Activated CD4-positive, alpha-beta T cell treated with anti-CD3 and anti-CD28 coated beads for 1 hour (primary cell): ENCODE measurements at places on chromosomes 5 and 9.

- no peak for DNase-seq
Measured at GRCh38 chr9:88722753-88723152, 187.8 kb downstream of the NXNL2 start.

DNA sequence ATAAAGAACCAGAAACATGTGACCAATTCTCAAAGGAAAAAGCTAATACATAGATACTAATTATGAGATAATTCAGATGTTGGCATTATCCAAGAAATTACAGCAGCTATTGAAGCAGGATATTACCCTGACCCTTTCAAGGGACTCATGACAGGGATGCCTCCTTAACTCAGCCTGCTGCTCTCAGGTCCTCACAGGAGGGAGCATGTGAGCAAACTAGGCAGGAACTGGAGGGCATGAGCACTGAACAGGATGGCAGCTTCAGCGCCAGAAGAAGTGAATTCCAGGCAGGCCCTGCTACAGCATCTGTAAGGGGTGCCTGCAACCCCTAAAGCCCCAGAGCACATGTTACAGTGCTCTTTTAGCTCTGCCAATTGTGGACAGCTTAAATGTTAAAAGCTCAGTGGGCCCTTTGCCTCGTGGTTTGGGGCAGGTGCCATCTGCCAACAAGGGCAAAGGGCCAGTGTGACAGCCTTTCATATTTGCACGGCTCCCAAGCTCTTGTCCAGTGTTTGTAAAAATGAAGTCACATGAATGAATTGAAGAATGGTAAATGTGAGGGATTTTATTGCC, 464.7 kb upstream of the COX7C start:
- no peak for DNase-seq

GRCh38 chr9:97491216-97491999, 10.1 kb upstream of the TMOD1 start:
- no peak for DNase-seq

- no peak for DNase-seq
Measured at GRCh38 chr5:109945097-109945678, 255.5 kb downstream of the MAN2A1 start.

- DNase-seq: no peak
Measured at GRCh38 chr9:121567500-121568342, 68.1 kb upstream of the GGTA1 start.
